ENCODE measurements at places on chromosomes 16 and 17.

DNA sequence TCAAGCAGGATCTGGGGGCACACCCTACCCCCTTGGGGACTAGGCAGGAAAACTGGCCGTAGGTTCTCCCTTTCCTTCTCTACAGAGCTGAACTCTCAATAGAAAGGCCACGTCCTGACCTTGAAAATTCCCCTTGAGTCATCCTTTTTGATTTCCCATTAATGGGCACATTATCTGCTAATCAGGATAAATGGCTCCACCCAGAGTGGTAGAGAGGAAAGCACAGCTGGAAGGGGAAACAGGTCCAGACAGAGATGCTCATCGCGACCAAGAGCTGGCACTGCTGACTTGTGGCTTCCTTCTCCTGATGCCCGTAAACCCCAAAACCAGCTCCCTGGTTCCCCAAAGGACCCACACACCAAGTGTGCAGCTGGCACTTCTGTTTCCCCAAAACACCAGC lies 206.5 kb upstream of the CDH5 start:
- DNase-seq = no peak

GRCh38 chr17:19857640-19858039 lies 10.1 kb downstream of the ULK2 start:
- DNase-seq = no peak

DNA sequence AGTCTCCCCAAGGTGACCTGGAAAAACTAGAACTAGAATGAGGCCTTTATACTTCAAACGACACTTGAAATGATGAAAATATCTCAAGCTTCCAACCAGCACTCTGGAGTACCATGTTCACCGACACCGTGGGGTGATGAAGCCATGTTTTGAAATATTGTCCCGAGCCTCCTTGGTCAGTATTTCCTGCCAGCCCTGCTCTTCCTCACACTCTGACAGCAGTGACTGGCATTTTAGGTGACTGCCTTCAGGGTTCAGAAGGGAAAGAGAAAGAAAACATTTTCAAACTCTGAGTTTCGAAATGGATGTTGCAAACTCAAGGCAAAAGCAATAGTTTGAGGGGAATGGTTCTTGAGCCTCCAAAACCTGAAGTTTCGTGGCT lies 39.3 kb upstream of the IRX6 start:
- no peak for DNase-seq

DNA sequence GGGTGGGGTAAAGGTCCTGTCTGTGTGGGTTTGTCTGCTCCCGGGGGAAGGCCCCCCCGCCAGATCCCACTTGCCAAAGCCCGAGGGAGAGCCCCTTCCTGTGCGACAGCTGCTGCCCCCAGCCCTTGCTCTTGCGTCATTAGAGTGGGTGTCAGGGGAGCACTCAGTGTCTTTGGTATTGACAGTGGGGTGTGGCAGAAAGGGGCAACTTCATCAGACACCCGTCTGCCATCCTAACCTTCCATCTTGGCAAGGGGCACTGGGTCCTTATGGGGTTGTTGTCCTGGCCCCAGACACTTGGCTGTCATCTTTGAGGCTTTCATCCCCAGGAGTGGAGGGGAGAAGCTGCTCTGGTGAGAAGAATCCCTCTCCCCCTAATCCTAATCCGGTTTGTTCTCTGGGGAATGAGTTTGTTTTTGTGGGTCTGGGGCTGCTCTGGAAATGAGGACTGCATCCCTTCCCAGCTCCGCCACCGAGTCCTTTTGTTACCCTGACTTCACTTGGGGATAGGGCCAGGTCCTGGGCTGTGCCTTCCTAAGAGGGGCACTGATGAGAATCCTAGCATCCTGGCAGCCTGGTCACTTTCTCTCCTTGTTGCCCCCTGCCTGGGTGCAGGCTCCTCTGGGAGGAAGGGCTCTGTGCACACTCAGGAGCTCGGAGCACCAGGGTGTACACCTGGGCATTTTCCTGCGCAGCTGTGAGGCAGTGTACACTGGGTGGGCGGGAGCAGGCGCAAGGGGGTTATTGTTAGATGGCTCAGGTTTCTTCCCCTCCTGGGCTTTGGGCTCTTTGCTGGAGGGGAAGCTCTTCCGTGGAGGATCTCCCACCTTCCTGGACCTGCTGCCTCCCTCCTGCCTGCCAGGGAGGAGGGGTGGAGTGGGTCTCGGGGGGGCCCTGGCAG lies 21.1 kb downstream of the GJD3 start:
- DNase-seq = no peak

- DNase-seq = no peak
These were observed 247.4 kb downstream of the SHISA9 start for GRCh38 chr16:13148836-13149235.

DNA sequence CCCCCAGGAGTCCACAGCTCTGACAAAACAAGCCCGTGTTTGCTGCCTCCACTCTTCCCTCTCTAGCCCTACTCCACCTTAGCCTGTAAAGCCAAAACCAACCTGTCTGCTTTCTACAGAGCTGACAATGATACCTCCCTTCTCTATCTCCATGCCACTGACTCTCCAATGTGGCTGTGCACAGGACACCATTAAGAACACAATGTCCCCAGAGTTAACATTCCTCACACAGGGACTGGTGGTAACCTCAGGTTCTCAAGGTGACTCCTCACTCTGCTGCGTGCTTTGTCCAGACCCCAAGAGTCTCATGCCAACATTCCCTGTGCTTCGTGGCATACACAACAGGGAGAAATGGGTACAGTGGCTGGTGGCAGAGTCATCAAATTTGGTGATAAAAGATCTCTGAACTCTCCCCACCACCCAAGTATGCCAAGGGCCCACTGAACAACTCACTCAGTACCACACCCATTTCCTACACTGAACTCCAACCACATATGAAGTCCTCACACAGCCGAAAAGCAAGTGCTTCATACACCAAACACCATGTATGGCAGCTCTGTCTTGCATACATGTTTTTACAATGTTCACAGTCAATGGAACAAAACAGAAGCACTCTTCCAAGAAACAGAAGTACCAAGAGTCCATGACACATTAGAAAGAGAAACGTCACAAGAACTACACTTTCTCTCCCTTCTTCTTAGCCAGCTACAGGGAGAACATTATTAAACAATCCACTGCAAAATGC lies 21.1 kb downstream of the CSNK2A2 start:
- DNase-seq = no peak

DNA sequence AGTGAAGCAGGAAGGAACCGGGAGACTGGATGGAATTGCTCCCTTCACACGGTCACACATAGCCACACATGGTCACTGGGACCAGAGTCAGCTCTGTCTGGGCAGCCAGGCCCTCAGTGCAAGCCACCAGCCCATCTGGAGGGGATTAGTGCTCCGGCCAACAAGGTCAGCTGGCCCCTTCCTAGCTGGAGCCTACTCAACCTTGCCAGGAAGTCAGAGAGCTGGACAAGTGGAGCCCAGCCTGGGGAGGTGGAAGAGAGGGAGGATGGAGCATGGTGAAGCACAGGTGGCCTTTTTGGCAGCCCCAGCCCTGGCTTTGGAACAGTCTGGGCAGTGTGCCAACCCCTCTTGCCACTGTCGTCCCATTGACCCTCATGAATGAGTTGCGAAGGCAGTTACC lies 3.7 kb upstream of the CACNA1G start:
- no peak for DNase-seq

DNA sequence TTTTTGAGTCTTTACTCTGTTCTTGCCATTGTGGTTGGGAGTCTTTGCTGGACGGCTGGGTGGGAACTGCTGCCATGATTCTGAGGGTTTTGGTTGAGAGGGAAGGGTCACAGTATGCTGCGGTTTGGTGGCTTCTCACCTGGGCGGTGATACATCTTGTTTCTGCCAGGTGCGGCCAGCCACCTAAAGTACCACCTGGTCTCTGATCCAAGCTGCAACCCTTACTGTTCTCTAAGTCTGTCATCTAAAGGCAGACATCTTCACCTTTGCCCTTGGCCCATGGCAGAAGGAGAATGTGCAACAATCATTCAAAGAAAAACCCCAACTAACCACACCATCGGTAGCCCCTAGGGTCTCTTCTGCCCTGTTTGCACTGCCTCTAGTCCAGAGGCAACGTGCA lies 19.6 kb upstream of the MPO start:
- DNase-seq = no peak

- DNase-seq = no peak
These were observed 5.4 kb upstream of the CLDN9 start for GRCh38 chr16:3007059-3007956.

DNA sequence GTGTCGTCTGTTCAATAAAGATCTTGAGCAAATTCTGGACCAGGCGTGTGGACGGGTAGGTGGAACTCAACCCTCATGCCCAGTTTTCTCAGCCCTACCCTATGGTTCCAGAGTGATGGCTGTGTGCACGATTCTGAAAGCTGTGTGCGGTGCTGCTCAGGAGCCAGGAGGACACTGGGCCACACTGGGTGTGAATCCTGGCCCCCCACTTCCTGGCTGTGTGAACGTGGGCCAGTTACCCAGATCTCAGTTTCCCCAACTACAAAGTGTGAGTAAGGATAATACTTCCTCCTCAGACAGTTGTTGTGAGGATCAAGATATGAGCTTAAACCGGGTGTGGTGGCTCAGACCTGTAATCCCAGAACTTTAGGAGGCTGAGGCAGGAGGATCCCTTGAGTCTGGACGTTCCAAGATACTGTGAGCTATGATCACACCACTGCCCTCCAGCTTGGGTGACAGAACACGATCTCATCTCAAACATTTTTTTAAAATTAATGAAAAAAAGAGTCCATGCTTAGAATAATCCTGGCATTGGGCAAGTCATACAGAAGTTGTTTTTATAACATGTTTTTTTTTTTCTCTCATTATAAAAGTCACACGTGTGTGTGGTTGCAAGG lies 14.7 kb upstream of the MPRIP start:
- no peak for DNase-seq

DNA sequence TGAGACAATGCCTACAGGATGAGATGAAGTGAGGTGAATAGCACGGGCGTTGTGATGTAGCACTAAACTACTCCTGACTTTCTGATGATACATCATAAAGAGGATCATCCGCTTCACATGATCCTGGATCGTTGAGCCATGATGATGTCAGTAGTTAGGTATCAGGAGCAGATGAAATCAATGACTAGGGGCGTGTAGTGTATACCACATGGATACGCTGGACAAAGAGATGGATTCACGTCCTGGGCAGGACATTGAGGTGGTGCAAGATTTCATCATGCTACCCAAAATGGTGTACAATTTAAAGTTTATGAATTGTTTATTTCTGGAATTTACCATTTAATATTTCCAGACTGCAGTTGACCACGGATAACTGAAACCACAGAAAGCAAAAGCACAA lies 156.6 kb downstream of the ANKFN1 start:
- DNase-seq = no peak

DNA sequence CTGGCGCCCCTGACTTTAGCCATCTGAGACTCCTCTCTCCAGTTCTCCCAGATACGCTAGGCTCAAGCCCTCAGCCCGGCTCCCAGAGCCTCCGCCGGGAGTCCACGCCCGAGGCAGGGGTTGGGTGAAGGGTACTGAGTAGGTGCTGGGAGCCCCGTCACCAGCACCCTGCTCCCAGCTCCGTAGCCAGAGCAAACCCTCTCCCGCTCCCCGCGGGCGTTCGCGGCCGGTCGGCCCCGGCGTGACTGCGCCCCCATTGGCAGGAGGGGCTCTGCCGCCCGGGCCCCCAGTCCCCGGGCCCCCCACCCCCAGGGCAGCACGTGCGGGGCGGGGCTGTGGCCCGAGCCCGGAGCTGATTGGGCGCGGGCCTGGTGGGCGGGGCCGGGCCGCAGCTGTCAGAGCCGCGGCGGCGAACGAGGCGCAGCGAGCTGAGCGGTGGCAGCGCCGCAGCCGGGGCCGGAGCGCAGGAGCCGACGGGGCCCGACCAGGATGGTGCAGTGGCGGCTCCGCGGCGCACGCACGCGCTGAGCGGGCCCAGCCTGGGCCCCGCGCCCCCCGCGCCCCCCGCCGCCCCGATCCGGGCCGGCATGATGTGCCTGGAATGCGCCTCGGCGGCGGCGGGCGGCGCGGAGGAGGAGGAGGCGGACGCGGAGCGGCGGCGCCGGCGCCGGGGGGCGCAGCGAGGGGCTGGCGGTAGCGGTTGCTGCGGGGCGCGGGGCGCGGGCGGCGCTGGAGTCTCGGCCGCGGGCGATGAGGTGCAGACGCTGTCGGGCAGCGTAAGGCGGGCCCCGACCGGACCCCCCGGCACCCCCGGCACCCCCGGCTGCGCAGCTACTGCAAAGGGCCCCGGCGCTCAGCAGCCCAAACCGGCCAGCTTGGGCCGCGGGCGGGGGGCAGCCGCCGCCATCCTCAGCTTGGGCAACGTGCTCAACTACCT lies at the start of gene SPNS2:
Gene SPNS2 (plus strand): TSS at position 421 of the 937 bp plus-strand sequence. CDS start 167 bp downstream, at position 588.
- no peak for DNase-seq

DNA sequence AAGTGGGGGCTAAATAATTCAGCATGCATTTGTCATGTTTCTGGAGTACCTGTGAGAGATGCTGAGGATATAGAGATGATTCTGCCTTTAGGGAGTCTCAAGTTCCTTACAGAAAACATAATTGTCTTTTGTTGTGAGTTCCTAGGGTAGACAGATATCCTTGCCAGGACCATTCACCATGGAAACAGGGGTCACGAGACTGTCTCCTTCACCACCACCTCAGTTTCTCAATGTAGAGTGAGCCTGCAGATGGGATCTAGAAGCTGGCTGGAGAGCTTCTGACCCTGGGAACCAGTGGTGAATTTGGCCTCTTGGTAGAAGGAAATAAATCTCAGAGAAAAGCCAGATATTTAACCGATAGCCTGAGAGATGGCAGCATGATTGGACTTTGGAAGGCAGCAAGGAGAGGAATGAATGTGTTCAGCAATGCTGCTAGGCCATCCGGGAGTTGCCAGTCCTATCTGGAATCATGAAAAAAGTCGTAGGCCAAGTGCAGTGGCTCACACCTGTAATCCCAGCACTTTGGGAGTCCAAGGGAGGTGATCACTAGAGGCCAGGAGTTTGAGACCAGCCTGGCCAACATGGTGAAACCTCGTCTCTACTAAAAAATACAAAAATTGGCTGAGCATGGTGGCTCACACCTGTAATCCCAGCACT lies 7.4 kb upstream of the HDAC5 start:
- DNase-seq = no peak

GRCh38 chr17:64213995-64214811 lies 48.9 kb downstream of the TEX2 start:
- DNase-seq = no peak

- no peak for DNase-seq
These were observed 23.0 kb downstream of the METTL22 start for GRCh38 chr16:8644211-8645140.
